Left kidney (tissue), 8 donors: ENCODE measurements at places on chromosomes 7 and 10. TPM values are rescaled to one million over a fixed set of nuclear protein-coding genes. Genes with fewer than 3 reads are reported as not detected.

DNA sequence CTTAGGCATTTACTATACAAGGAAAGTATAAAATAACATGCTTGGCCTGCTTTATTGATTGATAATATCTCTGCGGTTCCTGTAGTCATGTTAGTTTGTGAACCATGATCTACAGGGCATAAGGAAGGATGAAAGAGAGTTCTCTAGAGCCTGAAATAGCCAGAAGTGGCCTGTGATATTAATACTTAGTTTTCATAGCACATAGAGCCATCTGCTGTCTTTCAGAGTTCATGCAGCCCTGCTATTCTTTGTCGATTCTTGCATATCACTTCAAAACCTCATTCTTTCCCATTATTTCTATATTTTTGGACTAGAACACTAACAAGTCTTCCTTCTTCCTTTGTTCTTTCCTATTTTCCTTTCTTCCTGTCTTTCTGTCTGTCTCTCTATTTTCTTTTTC is 26.4 kb upstream of the PRKG1 start:
- DNase-seq: no peak

- DNase-seq: no peak
These were observed 8.2 kb upstream of the STARD3NL start for GRCh38 chr7:38169847-38170246.

GRCh38 chr10:103874730-103875129 is 19.4 kb upstream of the SH3PXD2A start:
- no peak for DNase-seq

Gene GIMAP8
- polyA plus RNA-seq: 8.0 TPM

Gene PLCE1
- 43.0 TPM for polyA plus RNA-seq
